Activated naive CD4-positive, alpha-beta T cell (primary cell): ENCODE measurements at places on chromosomes 3 and 15.
A peak's percentile ranks its signal among the peaks of the same experiment; 100 is the strongest.

DNA sequence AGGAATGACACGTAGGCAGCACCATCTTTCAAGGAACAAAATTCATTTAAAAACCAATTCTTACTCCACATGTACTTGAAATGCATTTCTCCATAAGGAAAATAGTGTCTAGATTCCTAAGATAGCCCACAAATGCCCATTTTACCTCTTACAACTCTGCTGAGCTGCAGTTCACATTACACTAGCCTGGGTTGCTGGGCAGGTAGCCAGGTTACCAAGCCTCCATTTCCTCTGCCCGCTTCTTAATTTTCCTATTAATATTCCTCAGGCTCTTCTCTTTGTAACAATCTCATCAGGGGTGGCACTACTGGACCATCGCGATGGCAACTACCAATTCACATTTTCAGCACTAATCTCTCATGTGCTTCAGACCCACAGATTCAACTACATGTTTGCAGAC, 10.8 kb downstream of the ATP13A3 start:
- no peak for DNase-seq

GRCh38 chr15:101437209-101437608, 52.3 kb downstream of the PCSK6 start:
- DNase-seq = no peak

- peak; percentile 50 for DNase-seq
Observed at GRCh38 chr3:49803465-49804140, 542 bp downstream of the INKA1 start.

GRCh38 chr3:63972196-63972595, 51.1 kb downstream of the PSMD6 start:
- no peak for DNase-seq

DNA sequence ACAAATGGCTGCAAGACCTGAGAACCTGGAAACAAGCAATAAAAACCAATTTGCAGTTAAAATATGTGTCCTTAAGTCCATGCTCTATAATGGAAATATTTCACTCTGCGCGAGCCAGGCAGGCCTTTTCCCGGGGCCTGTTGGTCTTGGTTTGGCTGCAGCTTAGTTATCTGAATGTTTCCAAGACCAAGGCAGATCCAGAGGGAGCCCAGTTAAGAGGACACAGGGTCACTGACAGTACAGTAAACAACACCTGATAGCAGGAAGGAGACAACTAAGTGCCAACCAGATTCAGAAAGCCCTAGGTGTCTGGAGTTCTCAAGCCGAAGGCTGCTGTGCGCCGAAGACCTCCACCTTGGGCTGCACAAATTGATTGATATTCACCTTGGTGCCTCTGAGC, 32.8 kb downstream of the THSD4 start:
- no peak for DNase-seq

GRCh38 chr15:37791693-37792092, 142.7 kb upstream of the TMCO5A start:
- DNase-seq = no peak

DNA sequence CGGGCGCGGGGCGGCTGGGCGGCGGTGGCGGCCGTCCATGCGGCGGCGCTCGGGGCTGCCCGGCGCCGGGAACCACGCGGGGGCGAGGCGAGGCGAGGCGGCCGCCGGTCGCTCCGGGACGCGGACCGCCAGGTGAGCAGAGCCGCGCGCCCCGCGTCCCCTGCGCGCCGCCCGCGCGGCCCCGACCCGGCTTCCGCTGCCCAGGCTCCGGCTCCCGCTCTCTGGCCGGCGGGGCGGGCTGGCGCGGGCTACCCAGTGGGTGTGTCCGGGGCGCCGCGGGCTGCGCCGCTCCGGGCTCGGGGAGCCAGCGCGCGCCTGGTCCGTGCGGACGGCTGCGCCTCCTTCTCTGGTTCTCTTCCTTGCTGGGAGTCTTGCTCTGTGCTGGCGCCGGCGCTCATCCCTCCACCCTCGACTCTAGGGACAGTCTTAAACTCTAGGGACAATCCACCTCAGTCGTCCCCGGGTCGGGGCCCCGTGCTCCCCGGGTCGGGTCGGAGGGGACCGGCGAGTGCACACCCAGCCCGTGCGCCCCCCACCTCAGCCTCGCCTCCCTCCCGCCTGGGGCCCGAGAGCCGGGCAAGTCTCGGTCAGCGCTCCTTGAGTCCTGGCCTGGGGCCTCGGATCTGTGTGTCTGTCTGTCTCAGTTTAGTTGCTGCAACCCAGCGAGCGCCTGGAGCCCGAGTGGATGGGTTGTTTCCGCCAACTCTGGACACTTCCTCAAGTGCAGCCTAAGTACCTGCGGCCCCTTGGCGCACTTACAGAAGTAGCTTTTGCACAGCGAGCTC, 488 bp downstream of the THSD4 start:
- no peak for DNase-seq

- DNase-seq = no peak
Observed at GRCh38 chr15:79863886-79864285, 32.9 kb downstream of the MTHFS start.

GRCh38 chr15:90839187-90840071, 29.0 kb upstream of the FURIN start:
- no peak for DNase-seq

GRCh38 chr3:16266714-16267113, 1.7 kb downstream of the OXNAD1 start:
- no peak for DNase-seq

- DNase-seq = no peak
Observed at GRCh38 chr3:98404010-98404409, 13.5 kb downstream of the OR5K3 start.

DNA sequence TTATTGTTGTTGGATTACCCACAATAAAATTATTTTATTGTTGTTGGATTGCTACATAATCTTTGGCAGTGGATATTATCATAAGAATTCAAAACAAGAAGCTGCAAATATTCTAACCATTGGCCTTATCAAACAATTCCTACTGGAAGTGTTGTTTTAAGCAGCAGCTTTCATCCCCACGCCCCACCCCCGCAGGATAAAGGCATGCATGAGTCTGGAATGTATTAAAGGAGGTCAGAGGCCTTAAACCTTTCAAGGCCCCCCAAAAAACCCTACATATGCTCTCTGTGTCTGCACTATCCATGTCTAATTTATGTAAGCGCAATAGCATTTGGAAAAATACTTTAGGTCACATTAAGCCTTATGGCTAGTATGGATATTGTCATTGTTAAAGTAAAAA, 23.1 kb downstream of the P3H2 start:
- DNase-seq = no peak

GRCh38 chr3:13072600-13073325, 466 bp downstream of the IQSEC1 start:
- no peak for DNase-seq

GRCh38 chr3:63863150-63864007, at the start of the genes ATXN7 and THOC7:
ATXN7 (plus strand) TSS chr3:63863867; CDS start chr3:63912599, 48,732 bp downstream.
THOC7 (minus strand) TSS chr3:63863805; CDS start chr3:63863790, 15 bp downstream.
- peak; percentile 29 for DNase-seq

- DNase-seq = no peak
Observed at GRCh38 chr15:60583946-60584345, 105.0 kb upstream of the ICE2 start.

DNA sequence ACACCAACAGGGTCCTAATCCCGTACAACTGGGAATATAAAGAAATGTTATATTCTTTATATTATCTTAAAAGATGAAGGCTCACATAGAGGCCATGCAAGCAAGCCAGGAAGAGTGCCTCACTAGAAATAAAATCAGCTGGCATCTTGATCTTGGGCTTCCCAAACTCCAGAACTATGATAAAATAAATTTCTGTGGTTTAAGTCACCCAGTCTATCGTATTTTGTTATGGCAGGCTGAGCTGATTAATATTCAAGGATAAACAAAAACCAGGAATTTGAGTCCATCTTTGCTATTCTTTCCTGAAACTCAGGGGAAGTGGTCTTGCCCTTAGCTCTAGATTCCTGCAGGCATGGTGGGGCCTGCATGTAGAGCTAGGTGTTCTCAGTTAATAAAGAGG, 42.7 kb downstream of the ATOSA start:
- no peak for DNase-seq

DNA sequence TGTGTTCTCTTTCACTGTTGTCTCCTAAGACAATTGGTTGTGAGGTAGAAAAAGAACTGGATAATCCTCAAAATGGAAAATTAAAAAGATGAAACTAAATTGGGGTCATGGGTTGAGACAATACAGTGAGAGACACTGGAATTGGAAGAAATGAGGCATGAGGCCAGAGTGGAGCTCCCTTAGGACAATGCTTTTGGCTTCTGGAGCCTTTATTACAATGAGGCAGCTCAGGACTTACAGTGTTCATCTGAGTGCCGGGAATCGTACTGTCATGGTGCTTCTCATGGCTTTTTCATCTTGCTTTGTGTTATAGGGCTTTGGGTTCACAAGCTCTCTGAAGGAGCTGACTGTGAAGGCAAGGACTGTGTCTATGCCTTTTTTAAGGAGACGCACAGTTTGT, 293.5 kb downstream of the SOX2 start:
- DNase-seq = no peak

DNA sequence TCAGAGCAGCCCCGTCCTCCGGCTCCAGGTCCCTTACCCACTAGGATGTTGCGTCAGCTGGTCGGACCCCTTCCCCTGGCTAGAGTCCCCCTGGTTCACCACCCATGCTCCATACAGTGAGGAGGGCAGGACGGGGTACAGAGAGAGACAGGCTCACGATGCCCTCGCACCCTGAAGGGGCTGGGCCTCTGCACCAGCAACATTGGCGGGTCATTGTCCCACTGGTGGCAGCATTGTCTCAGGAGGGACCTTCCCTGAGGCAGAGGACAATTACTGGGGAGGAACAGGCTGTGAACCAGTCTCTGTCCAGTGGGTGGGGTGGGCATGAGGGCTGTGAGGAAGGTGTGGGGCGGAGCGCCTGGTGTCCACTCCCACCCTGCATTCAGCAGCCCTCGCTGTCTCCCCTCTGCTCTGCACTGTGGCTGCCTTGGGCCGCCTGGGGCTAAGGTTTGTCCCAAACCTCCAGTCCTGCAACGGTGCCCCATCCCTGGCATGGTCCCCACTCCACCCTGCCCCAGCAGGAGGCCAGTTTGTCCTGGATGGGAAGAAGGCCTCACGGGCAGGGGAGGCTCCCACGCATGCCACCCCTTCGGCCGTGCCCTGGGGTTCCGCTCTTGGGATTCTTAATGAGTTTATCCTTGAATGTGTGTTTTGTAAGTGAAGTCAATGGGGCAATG, 48.0 kb upstream of the KLF13 start:
- DNase-seq = no peak

DNA sequence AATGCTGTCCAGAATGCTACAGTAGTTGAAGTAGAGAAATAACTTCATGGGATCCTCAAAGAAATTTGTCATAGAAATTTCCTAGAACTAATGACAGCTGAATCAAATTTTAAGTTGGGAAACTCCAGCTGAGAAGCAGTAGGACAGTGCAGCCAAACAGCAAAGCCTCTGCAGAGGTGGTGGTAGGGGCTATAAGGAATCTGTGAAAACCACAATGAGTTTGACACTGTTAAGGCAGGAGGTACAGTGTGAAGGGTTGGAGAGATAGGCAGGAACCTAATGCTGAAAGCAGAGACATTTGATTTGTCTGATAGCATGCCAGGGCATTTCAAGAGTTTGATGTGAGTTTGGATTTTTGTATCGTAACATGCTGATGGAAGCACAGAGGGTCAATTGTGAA, 22.0 kb downstream of the ASTE1 start:
- DNase-seq = no peak

DNA sequence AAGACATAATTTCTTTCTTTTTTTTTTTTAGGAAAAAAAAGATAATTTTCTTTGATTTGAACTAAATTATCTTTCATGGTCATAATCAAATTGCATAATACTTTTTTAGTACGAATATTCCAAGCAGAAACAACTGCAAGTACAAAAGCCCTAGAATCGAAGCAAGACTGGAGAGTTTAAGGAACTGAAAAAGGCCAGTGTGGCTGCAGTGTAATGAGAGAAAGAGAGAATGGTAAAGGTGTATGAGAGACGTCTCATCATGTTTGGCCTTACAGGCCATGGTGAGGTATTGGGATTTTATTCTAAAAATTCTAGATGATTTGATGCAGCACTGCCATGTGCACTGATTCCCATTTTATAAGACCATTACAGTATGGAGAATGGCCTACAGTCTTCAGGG, 180.9 kb downstream of the SUCNR1 start:
- DNase-seq = no peak
